ENCODE measurements at places on chromosomes 13 and 19.

DNA sequence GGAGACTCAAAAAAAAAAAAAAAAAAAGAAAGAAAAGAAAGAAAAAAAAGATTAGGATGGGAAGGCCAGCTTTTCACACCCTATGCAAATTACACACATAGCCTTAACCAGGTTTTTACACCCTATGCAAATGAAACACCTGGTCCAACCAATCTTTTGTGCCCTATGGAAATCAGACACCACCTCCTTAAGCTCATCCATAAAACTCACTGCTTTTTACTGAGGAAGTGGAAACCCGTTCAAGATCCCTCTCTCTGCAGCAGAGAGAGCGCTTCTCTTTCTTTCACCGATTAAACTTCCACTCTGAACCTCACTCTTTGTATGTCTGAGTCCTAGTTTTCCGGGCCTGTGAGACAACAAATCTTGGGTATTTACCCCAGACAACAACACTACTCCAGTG, 25.3 kb upstream of the HOMER3 start:
- no peak for DNase-seq

GRCh38 chr13:84377106-84377505, 494.8 kb upstream of the SLITRK1 start:
- DNase-seq, result no peak

- DNase-seq, result no peak
These were observed 5.4 kb upstream of the LGALS13 start for GRCh38 chr19:39596911-39597310.

DNA sequence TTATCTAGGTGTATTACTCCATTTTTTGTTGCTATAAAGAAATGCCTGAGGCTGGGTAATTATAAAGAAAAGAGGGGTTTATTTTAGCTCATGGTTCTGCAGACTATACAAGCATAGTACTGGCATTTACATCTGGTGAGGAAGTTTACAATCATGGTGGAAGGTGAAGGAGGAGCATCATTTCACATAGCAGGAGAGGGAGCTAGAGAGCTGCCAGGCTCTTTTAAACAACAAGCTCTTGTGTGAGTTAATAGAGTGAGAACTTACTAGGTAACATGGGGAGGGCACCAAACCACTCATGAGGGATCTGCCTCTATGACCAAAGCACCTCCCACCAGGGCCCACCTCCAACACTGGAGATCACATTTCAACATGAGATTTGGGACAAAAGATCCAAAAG, 221.7 kb upstream of the GPC6 start:
- no peak for DNase-seq

- DNase-seq, result no peak
These were observed 20.9 kb upstream of the IGSF23 start for GRCh38 chr19:44592451-44592890.

- no peak for DNase-seq
These were observed 78.6 kb upstream of the TM9SF2 start for GRCh38 chr13:99422586-99423220.

DNA sequence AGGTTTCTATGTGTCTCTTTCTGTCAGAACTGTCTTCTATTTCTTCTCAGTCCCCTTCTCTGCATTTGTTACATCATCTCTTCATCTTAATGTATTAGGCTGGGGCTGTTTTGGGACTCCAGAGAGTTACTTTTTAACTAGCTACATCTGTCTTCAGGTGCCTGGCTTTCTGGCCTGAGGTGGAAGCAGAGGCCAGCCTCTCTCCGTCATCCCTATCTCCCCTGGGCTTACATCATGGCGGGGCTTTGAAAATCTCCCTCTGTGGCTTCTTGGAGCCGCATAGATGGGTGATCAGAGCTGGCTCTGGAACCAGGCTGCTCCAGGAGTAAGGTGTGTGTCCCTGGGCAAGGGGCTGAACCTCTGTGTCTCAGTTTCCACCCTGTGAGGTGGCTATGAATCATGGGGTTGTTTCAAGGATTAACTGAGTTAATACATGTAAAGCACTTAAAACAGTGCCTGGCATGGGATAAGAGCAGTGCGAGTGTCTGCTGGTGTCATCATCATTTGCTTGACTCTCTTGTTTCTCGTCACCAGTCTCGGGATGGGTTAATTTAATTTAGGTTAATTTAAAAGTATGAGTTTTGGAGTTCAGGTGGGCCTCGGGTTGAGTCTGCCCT, 2.0 kb downstream of the EPN1 start:
- DNase-seq, result no peak

DNA sequence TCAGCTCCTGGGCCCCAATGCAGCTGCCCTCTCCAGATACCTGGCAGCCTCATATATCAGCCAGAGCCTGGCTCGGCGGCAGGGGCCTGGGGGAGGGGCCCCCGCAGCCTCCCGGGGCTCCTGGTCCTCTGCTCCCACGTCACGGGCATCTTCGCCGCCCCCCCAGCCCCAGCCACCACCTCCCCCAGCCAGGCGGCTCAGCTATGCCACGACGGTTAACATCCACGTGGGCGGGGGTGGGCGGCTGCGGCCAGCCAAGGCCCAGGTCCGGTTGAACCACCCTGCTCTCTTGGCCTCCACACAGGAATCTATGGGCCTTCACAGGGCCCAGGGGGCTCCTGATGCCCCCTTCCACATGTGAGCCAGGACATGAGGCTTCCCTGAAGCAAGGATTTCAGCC, 10.8 kb downstream of the RPS16 start:
- no peak for DNase-seq

DNA sequence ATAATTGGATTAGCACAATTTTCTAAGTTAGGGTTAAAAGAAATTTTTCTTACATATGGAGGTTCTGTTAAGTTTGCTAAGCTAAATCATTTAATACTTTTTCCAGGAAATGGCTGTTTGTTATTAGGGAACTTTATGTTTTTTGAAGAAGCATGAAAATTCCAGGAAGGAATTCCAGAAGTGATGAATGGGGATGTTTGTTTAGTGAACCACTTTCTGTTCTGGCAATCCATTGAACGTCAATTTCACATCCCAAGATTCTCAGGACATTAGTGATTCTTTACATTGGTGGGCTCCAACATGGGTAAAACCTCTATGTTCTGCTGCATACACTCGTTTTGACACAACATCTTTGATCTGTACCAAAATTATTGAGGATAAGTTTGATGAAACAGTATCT, 534.4 kb downstream of the IRS2 start:
- DNase-seq, result no peak

GRCh38 chr19:41427647-41428480, 690 bp upstream of the B3GNT8 start:
- DNase-seq, result peak; percentile 20

GRCh38 chr13:91185294-91185863, 162.1 kb upstream of the MIR17HG start:
- DNase-seq, result no peak

DNA sequence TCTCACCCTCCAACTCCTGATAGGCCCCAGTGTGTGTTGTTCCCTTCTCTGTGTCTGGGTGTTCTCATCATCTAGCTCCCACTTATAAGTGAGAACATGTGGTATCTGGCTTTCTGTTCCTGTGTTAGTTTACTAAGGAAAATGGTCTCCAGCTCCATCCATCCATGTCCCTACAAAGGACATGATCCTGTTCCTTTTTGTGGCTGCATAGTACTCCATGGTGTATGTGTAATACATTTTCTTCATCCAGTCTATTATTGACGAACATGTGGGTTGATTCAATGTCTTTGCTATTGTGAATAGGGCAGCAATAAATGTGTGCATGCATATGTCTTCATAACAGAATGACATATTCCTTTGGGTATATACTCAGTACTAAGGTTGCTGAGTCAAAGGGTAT, 1397.0 kb downstream of the UQCRFS1 start:
- no peak for DNase-seq

- DNase-seq, result no peak
These were observed 291.8 kb downstream of the HS6ST3 start for GRCh38 chr13:96381681-96382080.

GRCh38 chr13:96809366-96810096, 184.7 kb downstream of the OXGR1 start:
- no peak for DNase-seq

- DNase-seq, result no peak
These were observed 205.4 kb downstream of the PDS5B start for GRCh38 chr13:32791545-32792172.

- DNase-seq, result no peak
These were observed 256.0 kb downstream of the UQCRFS1 start for GRCh38 chr19:28956961-28957360.

DNA sequence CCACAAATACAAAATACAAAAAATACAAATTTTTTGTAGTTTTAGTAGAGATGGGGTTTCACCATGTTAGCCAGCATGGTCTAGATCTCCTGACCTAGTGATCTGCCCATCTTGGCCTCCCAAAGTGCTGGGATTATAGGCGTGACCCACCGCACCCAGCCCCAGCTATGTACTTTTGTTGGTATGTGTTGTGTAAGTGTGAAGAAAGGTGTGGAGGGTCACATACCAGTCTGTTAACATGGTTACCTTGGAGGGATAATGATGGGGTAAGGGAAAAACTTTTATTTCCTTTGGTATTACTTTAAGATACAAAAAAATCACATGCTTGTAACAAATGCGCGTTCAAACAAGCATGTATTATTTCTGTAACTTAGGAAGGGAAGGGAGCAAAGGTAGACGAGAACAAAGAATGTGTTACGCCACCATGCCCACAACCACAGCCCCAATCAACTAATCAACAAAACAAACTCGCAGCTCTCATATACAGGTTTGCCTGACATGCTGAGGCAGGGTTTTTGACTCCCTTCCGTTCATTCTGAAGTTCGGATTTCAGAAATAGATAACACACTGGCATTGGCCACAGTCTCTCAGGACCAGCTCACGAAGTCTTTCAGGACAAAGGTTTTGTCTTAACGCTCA, 13.5 kb upstream of the VWA8 start:
- no peak for DNase-seq

DNA sequence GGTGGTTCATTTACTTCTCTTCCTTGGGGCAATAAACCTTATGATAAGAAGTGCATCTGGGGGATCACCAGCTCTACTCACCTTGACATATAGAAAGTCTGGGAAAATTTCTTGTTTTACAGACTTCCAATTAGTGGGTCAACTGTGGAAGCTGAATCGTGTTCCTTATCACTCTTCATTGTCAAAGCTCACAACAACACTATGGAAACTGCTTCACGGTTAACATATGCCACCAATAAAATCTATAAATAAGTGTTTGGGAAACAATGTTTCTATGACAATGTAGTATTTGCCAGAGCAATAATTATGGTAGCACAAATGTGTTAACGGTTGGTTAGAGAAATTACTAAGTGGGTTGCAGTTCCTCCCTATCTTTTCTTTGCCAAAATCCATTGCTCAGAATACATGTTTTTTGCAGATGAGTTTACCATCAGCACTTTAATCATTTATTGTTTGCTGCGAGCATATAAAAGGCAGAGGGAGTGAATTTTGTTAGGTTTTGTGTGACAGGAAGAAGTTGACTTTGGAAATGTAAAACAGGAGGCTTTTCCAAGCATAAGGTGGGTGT, 321.8 kb downstream of the RFC3 start:
- no peak for DNase-seq

GRCh38 chr19:55372316-55373081, 2.2 kb upstream of the IL11 start:
- DNase-seq, result no peak

DNA sequence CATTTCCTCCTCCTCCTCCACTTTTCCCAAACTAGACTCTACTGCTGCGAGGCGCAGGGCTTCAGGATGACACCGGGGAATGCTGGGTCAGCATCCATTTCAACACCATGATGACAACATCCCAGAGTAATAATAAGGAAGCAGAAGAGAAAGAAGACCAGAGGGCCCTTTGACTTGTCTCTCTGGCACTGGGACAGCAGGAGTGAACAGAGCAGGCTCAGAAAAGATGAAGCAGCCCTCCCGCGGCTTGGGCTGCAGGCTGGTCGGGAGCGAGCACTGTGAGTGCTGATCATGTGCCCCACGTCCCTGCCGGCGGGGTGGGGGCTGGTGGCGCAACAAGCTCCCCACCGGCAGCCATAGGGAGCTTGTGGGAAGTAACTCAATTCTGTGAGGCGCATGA, 30.5 kb downstream of the RANBP3 start:
- no peak for DNase-seq

DNA sequence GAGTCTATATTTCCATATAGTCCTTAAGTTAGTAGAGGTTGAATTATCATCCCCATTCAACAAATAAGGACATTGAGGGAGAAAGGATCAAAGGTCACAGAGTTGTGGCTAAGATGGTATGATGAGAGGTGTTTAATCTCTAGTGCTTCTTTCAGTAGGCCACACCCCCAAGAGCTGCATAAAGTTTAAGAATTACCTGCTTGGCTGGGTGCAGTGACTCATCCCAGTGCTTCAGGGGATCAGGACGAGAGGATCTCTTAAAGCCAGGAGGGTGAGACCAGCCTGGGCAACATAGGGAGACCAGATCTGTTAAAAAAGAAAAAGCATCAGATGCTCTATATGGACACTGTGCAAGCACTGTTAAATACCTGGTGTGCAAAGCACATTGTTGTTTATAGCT, 560.0 kb upstream of the KLHL1 start:
- DNase-seq, result no peak

GRCh38 chr19:19276386-19276785, 3.3 kb upstream of the TM6SF2 start:
- no peak for DNase-seq

DNA sequence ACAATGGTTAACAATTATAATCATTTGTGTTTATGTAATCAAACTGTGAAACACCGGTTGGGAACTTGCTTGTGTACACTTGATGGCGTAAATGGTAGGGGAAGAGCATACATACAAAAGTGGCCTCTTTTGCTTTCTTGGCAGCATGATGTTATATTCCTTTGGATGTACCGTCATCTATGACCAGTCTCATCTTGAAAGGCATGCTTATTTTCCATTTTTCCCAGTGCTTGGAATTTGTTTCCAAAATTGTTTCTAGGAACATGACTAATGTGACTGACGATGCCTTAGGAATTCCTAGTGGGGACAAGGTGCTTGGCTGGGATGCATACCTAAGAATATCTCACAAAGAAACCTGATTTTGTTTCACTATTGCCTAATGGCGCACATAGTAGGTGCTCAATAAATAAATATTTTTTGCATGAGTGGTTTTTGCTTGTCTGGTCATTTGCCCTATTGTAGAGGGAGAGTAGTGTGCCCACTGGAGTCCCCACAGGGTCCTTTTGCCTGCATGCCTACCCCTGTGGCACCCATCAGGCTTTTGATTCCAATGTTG, 45.5 kb downstream of the SAE1 start:
- DNase-seq, result no peak

DNA sequence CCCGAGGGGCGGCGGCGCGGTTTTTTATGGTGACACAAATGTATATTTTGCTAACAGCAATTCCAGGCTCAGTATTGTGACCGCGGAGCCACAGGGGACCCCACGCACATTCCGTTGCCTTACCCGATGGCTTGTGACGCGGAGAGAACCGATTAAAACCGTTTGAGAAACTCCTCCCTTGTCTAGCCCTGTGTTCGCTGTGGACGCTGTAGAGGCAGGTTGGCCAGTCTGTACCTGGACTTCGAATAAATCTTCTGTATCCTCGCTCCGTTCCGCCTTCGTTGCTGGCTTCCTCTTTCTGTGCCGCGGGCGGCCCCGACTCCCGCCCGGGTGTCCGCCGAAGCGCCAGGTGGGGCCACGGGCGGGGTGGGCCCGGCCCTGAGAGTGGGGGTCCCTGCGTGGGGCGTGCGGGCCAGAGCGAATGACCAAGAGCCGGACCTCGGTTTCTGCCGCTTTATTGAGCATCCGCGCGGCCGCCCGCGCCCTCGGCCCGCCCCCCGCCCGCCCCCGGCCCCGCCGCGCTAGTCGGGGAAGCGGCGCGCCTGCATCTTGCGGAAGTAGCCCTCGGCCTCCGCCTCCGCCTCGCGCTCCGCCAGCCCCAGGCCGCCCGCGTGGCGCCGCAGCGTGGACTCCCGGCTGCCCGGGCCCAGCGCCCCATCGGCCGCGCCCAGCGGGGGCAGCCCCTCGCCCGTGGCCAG, 9.6 kb downstream of the PLPPR3 start:
- no peak for DNase-seq

- no peak for DNase-seq
These were observed 68.4 kb downstream of the HSPH1 start for GRCh38 chr13:31093145-31093885.

Measured in stimulated activated CD8-positive, alpha-beta memory T cell treated with anti-CD3 and anti-CD28 coated beads, Interleukin-7, amount 100 ng/mL, for 4 hours (primary cell).